ENCODE measurements at places on chromosomes 1 and 21.

DNA sequence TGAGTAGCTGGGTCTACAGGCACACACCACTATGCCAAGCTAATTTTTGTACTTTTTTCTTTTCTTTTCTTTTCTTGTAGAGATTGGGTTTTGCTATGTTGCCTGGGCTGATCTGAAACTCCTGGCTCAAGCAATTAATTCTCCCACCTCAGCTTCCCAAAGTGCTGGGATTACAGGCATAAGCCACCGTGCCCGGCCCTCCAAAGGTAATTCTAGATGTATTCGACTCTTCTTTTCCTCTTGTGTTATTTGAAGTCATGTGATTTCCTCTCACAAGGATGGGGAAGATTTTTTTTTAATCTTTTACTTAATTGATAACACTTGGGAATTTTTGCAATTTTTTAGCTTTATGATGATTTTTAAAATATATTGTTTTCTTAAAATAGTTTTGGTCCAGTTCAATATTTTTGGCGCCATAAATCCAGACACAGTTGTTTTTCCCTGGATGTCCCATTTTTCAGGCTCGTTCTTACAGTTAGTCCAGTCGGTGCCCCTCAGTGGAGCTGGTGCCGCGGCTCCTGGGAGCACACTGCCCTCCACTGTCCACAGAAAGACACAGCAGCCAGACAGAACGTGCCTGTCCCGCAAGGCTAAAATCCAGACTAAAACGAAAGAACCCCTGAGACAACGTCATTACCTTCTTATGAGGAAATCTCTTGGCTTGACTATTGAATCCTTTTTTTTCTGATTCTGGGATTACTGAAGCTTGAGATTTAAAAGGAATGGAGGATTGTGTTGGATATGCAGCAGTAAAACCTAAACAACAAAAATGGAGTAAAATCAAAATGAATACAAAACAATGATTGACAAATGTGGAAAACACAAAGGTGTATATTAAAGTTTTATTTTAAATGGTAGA, 22.4 kb downstream of the STPG1 start:
- peak; percentile 83 for DNase-seq

DNA sequence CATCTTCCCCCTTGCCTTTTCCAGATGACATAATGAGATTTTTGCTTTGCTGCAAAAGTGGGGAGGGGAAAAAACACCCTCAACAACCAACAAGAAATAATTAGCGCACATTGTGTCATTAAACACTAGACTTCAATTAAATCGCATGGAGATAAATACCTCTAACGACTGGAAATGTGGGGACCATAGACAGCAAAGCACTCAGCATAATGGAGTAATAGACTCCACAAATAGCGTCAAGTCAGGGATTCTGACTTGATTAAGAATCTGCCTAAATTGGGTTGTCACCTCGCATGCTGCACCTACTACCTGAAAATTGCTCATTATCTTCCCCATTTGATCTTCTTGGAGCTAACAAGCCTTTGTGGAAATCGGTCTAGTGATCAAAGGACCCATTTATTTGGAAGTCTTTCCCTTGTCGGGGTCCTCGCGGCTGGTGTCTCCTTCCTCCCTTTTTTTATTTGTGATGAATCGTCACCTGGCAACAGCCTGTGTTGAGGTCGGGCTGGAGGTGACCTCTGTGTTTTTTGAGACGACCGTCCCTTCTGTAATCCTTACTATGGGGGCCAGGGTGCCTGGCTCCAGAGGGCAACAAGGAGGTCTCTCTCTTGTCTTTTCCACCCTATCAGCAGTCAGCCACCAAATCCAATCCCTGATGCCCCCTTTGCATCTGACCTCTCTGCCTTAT, 75.3 kb upstream of the IGSF21 start:
- no peak for DNase-seq

- no peak for DNase-seq
Observed at GRCh38 chr1:20261095-20261494, 29.6 kb upstream of the VWA5B1 start.

DNA sequence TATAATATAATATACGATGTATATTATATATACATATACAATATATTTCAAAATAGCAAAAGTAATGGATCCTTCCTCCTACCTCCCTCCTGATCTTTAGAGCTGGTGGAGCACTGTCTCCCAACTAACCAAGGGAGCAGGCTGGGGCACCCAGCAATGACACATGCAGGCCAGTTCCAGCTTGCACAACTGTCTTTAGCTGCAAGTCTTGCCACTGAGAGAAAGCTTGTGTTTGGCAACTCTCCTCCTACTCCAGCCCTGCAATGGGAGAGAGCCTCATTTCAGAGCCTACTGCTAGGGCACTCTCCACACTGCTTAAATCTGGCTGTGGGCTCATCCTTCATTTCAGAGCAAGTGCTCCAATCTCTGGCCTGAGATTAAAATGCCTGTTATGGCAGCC, 469.8 kb upstream of the OLFM3 start:
- no peak for DNase-seq

DNA sequence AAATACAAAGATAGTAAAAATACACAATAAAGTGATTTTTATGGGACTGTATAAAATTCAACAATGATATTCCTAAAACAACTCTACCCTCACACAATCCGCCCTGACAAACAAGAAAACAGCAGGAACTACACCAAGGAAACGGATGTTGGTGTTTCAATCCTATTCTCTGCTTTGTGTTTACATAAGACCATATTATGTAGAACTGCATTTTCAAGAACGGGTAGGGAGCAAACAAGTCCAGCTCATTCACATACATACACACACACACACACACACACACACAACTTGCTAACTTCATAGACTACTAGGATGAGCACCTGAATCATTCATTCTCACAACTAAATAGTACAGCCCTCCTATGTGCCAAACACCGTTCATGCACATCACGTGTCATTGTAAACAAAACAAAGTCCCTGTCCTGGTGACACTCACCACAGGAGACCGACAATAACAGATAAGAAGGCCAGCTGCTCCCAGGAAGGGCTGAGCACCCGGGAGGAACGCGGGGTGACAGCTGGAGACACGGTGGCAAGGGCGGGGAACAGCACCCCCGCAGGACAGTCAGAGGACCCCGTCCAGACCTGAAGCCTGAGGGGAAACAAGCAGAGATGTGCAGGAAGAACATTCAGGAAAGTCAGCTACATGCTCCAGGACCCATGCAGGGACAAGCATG, 43.0 kb downstream of the NPHP4 start:
- DNase-seq, result no peak

- no peak for DNase-seq
Observed at GRCh38 chr1:59428828-59429227, 131.9 kb downstream of the FGGY start.

Data from activated CD4-positive, alpha-beta T cell treated with anti-CD3 and anti-CD28 coated beads, Interleukin-2, amount 50 U/mL, for 16 hours (primary cell).